ENCODE measurements at places on chromosomes 6 and 20.

GRCh38 chr20:10555865-10556308, 117.9 kb downstream of the JAG1 start:
- no peak for DNase-seq

DNA sequence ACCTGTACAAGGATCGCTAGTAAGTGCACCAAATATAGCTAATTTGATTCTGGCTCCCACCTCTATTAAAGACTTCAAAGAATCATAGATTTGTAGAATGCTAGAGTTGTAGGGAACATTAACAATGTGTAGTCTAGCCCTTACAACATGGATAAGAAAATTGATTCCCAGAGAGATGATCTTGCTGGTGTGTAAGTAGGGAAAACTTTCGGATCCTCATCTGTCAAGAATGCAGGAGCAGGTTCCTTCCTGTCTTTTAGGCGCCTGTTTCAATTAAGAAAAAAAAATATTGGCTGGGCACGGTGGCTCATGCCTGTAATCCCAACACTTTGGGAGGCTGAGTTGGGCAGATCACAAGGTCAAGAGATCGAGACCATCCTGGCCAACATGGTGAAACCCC, 12.3 kb upstream of the RNF39 start:
- no peak for DNase-seq

DNA sequence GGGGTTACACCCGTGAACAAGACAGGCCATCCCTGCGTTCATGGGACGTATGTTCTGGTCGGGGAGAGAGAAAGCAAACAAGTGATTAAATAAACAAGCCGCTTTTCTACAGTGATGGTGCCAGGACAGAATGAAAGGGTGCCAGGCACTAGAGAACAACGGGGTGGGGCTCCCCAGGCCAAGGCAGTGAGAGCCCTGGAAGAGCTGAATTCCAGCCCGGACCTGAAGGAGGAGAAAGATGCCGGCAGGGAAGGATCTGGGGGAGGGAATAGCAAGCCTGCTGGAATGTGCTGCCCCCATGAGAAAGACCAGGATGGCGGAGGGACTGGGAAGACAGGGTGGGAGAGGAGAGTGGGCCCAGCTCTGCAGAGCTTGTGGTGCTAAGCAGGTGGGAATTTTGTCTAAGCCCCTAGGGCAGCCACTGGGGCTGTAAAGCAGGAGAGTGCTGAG, 7.5 kb downstream of the SNAI1 start:
- peak; percentile 62 for DNase-seq

- no peak for DNase-seq
Measured at GRCh38 chr20:22058746-22059145, 353.3 kb downstream of the PAX1 start.

DNA sequence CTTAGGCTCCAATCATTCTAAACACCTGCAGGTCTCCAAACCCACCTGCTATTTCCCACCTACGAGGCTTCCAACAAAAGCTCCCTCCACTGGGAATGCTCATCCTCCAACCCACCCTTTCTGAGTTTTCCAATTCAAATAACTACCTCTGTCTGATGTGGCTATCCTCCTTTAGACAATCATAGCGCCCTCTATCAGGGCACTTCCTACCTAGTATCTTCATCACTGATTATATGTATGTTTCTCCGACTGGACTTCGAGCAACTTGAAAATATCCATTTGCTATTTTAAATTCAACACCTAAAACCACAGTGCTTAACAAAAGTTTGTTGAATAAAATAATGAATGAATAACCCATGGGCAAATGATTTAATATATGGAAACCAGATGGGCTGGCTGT, 41.3 kb downstream of the MTFR2 start:
- no peak for DNase-seq

DNA sequence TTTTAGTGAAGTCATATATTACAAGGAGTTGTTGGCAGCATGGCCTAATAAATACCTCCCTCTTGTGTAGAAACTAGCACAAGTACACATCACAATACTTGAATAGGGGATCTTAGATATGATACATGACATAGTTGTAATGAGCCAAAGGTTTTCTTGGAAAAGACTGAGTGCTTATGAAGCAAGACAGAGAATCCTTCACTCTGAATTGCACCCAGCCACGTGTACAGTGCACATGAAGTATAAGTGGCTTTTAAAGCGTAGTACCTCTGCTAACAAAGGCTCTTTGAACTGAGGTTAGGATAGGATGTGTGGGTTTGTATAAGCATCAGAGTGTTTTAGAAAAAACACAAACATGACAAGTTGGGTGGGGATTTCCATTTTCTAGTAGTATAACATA, 145.5 kb upstream of the STMND1 start:
- DNase-seq = peak; percentile 73

DNA sequence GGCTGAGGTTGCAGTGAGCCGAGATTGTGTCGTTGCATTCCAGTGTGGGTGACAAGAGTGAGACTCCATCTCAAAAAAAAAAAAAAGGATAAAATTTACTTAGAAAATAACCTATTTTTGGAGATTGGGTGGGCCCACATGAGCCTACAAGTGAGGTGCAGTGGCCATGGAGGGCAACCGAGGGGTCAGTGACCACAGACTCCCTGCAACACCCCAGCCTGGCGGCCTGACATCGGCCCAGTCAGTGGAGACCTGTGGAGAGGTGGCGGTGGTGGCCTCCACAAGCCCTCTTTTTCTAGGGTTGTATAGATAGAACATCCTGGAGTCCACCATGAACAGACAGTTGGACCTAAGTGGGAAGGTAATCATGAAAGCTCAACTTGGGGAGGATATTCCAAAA, 52.7 kb downstream of the BTBD9 start:
- no peak for DNase-seq

DNA sequence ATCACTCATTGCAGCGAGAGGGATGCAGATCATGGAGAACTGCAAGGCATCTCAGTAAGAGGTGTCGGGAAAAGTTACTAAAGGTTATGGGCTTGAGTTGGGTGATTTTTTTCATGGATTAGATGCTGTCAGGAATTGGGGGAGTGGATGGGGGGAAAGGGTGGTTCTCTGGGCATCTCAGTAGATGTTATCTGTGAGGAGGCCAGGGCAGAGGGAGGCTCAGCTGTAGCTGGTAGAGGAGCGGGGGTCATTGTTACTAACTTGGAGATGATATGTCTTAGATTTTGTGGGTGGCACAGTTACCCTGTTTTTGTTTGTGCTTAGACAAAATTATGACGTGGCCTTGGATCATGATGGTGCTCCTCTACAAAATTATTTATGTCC, 2.6 kb upstream of the PCMTD2 start:
- DNase-seq = no peak

- DNase-seq = peak; percentile 11
Measured at GRCh38 chr6:168410554-168411011, 30.4 kb upstream of the SMOC2 start.

DNA sequence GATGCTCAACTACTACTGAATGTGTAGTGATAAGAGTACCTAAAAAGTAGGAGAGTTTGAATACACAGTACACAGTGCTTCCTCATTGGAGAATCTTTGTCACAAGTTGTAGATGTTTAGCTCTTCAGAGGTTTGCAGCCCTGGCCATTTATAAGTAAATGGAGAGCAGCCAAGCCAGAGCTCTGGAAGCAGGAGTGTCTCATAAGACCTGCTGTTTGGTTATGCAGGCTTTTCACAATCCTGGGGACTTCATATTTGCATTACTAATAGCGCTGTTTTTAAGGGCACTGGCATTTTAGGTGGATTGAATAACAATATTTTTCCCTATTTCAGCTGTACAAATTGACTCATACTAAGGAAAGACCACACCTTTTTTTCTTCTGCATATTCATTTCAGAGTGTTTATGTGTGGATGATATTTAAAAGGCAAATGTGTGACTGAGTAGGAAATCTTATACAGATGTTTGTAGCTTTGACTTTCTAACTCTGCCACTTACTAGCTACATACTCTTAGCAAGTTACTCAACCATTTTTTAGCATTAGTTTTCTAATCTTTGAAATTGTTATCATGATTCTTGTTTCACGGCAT, 730.5 kb upstream of the MAP3K7 start:
- DNase-seq = no peak

- DNase-seq = no peak
Measured at GRCh38 chr6:42135722-42136121, 6.7 kb downstream of the C6orf132 start.

DNA sequence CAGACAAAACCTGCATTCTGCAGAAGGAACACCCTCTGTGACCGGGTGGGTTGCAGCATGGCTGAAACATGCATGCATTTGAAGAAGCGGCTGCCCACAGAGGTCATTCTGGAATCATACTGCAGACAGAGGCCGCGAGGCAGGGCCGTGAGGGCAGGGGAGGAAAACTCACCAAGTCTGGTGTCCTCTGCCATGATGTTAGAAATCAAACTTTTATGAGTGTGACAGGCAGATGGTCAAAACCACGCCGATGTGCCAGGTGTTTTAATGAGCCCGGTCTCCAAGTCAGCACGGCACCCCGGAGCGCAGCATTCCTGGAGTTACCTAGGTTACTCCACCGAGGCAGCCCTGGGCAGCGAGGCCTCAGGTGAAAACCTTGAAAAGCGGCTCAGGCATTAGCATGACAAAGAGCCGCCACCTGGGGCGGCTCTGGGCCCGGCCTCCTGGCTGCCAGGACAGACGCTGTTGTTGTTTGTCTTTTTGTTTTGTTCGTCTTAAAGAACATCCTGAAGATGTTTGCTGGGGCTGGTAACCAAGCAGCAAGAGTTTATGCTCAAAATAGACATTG, 255.6 kb downstream of the ERMARD start:
- DNase-seq = no peak

DNA sequence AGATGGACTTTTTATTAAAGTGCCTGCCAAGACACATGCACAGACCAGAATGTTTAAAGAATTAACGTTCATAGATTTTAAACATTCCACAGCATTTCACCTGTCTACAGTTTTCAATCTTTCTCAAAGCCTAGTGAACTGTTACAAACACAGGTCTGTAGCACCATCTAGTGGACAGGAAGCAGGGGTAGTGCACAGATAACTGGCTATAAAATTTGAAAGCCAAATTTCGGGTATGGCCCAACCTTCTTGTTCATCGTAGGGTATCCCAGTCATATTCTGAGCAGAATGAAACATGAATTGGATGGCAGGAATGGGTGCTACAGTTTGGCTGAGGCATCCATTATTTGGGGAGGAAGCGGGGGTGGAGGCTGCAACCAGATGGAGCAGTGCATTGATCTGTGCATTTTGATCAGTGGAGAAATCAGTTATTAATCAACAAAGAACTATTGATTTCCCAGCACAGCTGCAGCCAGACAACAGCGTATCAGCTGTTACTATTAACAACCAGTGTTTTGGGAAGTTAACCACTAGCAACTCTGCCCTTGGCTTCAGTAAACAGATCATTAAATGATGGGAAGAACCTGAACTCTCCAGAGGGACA, 56.1 kb upstream of the B3GAT2 start:
- peak; percentile 78 for DNase-seq

- peak; percentile 78 for DNase-seq
Measured at GRCh38 chr6:28474441-28475219, 31.3 kb upstream of the ZSCAN23 start.

DNA sequence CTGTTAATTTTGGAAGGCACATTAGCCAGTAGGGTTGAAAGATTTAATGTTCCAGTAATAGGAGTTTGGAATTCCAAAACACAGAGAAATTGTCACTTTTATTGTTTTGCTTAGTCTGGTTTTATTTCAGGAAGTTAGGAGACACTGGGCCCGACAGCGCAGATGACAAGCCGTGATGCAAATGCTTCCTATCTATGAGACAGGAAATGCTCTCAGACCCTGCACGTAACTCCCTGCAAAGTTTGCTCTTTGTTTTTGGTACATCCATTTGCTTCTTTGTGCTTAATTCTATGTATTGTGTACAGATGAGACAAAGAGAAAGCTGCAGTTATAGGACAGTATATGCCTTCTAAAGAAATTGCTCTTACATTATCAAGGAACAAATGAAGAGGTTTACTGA, 201.6 kb upstream of the SGK1 start:
- DNase-seq = peak; percentile 79

DNA sequence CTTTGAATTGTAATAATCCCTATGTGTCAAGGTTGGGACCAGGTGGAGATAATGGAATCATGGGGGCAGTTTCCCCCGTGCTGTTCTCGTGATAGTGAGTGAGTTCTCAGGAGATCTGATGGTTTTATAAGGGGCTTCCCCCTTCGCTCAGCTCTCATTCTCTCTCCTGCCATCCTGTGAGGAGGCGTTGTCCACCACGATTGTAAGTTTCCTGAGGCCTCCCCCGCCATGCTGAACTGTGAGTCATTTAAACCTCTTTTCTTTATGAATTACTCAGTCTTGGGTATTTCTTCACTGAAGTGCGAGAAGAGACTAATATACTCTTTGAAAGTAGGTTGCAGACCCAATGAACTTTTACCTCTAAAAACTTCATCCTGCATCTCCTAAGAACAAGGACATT, 39.2 kb upstream of the KCNG1 start:
- DNase-seq = no peak
